ENCODE measurements at places on chromosomes 2 and 18.
A peak's percentile ranks its signal among the peaks of the same experiment; 100 is the strongest.

DNA sequence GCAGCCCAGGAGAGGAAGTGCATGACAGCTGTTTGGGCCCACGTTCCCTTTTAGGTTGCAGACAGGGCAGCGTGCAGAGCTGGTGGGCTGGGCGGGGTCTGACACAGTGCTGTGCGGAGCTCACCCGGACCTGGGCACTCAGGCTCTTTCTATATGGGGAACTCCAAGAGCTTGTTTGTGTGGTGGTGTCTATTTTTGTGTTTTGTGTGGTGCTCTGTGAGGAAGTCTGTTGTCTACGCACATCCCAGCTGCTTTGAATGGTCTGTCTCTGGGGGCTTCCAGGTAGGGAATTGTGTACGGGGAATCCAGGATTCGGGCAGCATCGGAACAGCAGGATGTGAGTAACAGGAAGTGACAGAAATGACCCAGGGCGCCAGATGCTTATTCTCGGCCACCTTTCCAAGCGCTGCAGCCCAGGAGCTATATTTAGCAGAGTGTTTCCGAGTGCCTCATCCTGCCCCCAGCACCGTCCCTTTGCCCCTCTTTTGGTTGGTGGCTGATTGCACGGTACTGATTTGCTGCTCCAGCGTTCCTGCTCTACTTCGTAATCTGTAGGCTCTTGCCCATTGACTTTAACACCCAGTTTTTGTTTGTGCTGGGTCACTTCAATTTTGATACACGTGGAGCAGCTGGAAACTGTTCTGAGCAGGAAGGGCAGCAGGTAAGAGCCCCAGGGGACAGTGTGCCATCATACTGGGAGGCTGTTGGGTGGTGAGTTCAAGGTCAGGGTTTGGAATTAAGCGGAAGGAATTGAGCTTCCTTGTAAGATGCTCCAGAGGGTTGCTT lies 64.7 kb downstream of the DGKD start:
- DNase-seq, result peak; percentile 51

- no peak for DNase-seq
These were observed 55.1 kb downstream of the FAM117B start for GRCh38 chr2:202689898-202690297.

DNA sequence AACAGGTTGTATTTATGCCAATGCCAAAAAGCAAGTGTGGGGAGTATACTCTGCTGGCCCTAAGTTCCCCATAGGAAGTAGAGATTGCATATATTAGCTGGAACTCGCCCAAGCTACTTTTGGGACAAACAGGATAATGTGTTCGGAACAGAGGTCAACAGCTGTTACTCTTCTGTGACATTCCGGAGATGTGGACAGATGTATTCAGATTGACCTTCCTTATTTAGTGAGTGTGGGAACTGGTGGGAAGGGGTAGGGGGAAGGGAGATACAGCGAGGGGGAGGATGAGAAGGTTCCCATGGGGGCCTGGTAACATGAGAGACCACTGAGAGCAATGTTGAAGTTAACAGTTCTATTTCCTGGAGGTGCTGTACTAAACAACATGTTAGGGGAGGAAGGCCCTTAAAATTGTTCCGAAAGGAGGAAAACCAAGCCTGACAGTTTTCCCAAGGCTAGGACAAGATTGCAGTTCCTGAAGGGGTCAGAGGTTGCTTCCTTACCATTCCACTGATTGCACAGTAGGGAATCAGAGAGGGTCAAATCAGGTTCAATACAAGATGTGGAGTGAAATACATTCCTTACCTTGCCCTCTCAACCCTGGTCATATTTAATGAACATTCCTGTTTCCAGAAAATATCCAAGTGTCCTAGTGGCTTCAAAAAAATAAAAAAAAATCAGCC lies 14.3 kb upstream of the CD28 start:
- DNase-seq, result no peak

- no peak for DNase-seq
These were observed at the start of gene EFEMP1 for GRCh38 chr2:55923091-55923981. EFEMP1 (minus strand) TSS chr2:55923782; CDS start chr2:55922440, 1,342 bp downstream.

DNA sequence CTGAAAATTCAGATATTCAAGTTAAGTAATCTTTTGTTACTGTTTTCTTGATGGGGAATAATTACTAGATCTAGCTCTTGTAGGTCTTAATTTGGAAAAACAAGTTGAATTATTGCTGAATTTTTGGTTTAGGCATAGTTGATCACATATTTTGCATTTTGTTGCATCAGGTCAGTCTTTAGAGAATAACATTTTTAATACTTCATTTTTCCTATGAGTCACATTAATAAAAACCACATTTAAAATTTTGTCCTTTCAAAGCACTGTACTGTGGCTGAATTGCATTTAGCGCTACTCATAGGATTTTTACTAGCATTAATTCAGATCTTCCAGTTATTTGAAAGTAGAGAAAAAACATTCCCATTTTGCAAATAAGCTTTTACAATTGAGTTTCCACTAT lies 23.2 kb downstream of the MAP4K4 start:
- DNase-seq, result no peak

DNA sequence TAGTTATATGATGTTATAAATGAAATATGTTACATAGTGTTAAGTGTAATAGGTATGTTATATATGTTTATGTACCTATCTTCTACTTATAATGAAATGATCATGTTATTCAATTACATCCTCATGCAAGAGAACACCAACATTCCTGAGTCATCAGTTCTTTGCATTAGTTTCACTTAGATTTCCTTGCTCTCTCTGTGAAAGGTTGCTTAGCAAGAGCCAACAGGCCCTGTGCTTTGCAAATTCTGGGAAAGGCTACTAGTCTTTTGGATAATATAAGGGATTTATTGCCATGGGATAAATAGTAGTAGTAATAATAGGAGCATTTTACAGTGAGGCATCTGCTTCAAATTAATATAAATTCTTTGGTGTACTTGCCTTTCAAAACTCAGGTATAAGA lies 274.8 kb downstream of the SP3 start:
- DNase-seq, result no peak

GRCh38 chr18:57748770-57749603 lies 54.1 kb downstream of the ATP8B1 start:
- DNase-seq, result no peak

DNA sequence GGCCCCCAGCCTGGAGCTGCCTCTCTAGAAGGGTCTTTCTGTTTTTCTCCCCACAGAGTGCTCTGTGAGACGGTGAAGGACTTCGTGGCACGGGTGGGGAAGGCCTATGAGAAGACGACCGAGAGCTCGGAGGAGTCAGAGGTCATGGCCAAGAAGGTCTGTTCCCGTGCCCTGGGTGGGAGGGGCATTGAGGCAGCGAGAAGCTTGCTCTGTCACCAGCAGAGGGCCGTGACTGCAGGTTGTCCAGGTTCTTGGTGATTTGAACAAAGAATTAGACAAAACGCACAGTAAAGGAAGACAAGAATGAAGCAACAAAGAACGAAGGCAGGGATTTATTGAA lies 93.9 kb downstream of the DGKD start:
- DNase-seq, result no peak

GRCh38 chr2:217954971-217955740 lies 47.6 kb downstream of the TNS1 start:
- no peak for DNase-seq

GRCh38 chr2:211103989-211104388 lies 547.6 kb downstream of the CPS1 start:
- no peak for DNase-seq

DNA sequence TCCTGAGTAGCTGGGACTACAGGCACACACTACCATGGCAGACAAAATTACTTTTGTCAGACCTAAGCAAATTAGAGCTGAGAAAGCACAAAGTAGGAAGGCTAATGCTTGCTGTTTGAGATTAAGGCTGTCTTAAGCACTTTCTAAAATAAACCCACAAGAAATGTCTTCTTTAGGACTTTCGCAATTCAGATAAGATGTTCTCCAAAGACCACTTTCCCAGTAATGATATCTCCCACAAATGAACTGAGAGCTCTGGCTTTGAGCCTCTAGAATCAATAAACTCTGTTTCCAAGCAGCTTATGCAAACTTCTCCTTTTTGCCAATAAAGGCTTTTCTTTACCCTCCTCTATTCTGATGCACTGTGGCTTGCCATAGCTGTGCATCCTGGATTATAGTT lies 32.0 kb upstream of the GALNT1 start:
- no peak for DNase-seq

DNA sequence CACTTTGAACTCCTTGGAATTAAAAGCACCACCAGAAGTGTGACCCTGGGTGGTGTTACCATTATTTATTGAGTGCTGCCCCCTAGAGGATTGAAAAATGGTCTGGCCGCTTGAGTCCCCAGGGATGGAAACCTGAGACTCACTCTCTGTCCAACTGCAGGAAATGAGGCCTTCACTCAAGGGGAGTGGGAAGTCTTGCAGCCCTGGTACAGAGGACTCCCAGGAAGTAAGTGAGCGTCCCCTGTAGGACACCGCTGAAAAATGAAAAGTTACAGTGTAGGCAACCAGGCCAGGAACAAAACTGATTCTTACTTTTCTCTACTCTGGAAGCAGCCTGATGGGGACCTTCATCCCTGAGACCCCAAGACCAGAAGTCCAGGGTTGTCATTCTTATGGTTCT lies 2.2 kb upstream of the NRP2 start:
- DNase-seq, result no peak

DNA sequence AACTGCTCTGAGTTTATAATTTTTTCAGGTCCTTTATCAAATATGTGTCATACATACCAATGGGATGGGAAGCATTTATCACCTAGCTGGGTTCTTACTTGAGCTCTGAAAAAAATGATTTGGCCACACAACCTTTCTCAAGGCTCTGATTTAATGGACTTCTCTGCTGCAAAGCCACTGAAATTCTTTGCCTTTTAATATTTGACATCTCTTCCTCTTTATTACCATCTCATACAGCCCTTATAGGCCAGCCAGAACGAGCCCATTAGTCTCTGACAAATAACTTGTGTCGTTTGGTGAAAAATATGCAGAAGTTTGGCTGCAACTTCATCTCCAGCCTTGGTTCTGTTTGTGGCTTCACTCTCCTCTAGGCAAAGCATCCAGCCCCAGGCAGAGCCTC lies 249.1 kb downstream of the ATAD2B start:
- no peak for DNase-seq

DNA sequence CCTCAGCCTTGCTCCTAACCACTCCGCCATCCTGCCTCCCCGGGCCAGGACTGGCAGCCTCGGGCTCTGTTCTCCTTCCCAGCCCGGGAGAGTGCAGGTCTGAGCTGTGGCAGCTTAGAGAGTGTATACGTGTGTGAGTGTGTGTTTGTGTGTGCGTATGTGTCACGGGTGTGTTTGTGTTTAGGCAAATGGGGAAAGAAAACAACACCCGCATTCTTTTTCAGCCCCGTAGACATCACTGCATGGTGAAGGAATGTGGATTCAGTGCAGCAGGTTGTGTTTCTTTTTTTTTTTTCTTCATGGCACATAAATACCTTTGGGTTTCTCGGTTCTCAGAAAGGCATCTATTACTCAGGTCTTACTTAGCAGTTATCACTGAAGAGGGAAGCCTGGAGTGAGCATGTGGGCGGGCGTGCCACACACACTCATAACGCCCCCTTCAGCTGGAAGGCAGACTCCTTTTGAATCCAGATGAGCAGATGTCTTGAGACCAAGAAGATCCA lies 44.2 kb downstream of the GLI2 start:
- no peak for DNase-seq

- no peak for DNase-seq
These were observed 19.9 kb downstream of the GEMIN6 start for GRCh38 chr2:38797953-38798352.

DNA sequence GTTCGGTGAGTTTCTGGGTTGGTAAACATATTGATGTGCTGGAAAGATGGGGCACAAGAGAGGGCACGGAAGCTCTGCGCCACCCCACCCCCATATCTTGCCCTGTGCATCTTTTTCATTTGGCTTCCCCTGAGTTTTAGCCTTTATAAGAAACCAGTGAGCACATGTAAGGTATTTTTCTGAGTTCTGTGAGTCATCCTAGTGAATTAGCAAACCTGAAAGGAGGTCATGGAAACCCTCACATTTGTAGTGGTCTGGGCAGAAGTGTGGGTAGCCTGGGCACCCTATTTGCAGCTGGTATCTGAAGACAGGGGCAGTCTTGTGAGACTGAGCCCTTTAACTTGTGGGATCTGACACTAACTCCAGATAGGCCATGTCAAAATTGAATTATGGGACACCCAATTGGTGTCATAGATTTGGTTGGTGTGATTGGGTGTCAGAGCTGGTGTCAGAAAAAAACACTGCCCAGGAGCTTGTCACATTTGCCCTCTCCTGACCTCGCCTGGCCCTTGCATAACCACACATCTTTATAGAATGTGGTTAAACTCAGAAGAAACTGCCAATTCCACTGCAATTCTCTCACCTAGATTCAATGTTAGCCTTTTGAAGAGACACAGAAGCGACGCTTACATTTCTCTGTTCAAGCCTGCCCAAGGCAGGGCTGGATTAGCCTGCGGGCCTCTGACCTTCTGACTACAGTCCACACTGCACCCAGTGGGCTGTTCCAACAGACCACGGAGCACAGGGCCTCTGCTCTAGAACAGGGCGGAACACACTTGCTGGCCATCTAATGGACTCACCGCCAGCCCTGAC lies 12.0 kb upstream of the GALM start:
- no peak for DNase-seq

DNA sequence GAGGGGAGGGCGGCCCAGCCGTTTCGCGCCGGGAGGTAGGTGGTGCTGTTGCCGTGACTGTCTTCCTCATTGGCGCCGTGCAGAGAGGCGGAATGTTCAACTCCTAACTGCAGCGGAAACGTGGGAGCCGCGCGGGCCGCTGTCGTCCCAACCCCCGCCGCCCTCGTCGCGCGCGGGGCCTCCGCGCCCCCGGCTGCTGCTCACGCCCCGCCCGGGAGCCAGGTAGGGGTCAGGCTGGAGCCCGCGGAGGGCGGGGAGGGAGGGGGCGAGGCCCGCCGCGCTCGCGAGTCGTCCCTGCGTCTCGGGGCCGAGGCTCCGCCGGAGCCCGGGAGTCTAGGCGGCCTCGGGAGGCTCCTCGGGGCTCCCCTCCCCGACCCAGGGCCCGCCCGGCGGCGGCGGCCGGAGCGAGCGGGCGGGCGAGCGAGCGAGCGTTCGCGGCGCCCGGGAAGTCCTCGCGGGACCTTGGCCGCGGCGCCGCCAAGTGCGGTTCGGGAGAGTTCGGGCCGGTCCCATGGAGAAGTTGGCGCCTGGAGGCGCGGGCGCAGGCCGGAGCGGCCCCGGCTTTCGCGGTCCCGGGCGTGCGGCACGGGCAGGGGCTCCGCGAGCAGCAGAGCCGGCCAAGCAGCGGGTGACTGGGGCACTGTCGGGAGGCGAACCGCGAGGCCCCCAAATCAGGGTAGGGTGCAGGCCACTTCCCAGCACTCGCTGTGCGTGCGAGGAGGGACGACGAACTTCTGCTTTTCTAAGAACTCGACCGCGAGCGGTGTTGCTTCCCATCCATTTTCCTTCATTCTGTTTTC lies at the start of gene MAP3K20:
Gene MAP3K20 (plus strand): TSS at position 66 of the 800 bp plus-strand sequence. CDS start 15,186 bp downstream, outside the sequence.
- peak; percentile 33 for DNase-seq

GRCh38 chr2:122519821-122520611 lies 764.6 kb downstream of the TSN start:
- no peak for DNase-seq

DNA sequence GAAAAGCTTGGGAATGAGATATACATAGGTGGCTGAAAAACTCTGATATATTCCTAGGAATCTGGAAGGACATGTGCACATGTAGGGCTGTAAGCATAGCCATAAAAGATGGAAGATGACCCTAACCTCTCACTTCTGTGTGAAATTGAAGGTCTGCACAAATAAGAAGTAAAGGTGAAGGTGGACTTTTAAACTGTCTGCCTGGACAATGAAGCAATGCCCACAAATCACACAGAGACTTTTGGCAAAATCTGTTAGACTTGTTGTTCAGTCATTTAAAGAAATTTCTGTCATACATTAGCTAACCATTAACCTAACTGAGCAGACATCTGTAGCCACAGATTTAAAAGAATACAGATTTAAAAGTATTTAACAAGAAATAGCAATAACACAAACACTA lies 65.3 kb upstream of the CCDC178 start:
- DNase-seq, result no peak

- DNase-seq, result no peak
These were observed 22.6 kb downstream of the ST6GAL2 start for GRCh38 chr2:106863387-106863786.
